Suppressor macrophage treated with lipopolysaccharide for 1 hour (primary cell): ENCODE measurements at places on chromosomes 5 and 9.

- DNase-seq, result no peak
Observed at GRCh38 chr5:102638912-102639652, 116.0 kb upstream of the PAM start.

DNA sequence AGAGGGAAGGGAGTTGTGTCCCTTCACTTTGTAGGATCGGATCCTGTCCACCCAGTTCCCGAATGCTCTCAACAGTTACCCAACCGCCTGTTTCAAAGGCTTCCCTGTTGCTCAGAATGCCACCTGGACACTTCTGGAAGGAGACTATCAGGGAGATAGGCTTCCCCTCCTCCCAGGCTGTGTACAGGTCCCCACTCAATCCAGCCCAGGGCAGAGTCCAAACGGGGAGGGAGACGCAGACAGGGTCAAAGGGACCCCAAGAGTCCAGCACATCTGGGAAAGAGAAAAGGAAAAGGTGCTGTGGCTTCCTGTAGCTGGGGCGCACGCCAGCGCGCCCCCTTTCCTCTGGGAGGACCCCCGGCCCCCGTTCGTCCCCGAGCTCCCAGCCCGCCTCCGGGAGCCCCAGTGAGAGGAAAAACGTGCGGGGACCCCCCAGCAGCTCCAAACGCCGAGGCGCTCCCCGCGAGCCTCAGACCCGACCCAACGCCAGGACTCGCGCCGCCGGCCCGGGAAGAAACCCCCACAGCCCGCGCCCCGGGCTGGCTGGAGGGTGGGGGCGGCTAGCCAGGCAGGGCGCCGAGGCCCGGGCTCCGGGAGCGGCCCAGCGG is 640 bp downstream of the SURF4 start:
- peak; percentile 50 for DNase-seq

DNA sequence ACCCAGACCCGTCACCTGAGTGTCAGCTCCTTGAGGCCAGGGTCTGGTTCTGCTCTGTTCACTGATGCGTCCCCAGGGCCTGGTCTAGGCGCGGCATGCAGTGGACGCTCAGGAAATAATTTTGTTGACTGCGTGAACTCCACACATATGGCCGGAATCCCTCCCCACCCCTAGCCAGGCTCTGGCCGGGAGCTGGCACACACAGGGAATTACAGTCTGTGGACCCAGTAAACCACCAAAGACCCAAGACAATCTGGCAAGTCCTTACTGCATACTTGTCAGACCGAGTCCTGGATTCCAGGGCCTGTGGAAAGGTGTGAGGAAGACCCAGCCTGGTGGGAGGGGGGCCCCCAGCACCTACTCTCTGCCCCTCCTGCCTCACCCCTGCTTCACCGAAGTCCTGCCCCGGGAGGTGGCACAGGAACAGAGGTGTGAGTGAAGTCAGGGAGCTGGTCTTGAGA is 113.0 kb upstream of the IER5L start:
- no peak for DNase-seq

DNA sequence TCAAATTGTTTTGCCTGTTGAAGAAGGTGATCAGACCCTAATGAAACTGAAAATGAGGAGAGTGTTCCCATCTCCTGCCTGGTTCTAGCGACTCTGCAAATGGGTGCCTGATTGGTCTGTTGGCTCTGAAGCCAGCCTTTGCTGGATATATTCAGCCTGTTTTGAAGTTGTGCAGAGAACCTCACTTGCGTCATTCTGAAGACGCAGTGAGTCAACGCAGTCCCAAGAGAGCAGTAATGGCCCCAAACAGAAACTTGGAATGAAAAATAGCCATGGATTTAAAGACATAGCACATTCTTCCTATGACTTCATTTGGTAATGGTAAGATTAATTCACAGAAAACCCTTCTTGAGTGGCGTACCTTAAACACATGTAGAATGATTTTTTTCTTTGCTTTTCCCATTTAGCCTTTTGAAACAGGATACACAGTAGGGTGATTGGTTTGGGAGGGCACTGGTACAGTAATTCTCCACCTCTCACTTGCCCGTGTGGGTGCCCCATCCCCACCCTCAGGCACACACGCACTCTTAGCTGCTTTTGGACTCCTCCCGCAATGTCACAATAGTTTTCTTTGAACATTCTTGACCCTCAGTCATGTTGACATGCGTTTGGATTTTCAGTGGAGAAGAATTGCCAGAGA is 54.1 kb upstream of the ABL1 start:
- no peak for DNase-seq

GRCh38 chr9:124680714-124681390 is 90.3 kb downstream of the NR6A1 start:
- DNase-seq, result no peak

GRCh38 chr5:103808464-103809106 is 246.0 kb upstream of the NUDT12 start:
- peak; percentile 0 for DNase-seq
